ENCODE measurements at places on chromosomes 1 and 21.

DNA sequence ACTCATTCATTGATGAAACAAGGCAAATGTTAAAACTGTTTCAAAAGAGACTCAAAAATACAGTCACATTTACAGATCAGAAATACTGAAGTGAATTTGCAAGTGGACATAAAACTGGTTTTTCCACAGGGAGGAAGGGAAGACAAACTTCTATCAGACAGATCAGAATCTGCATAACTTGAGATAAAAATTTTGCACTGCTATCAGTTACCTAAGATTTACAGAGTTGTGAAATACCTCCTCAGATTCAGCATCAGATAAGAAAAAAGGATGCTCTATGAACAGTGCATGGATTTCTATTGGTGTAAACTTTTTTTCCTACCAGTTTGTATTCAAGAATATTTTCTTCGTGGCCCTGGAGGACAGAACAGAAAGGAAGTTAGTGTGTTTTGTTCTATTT lies 575.4 kb downstream of the RWDD3 start:
- no peak for DNase-seq

DNA sequence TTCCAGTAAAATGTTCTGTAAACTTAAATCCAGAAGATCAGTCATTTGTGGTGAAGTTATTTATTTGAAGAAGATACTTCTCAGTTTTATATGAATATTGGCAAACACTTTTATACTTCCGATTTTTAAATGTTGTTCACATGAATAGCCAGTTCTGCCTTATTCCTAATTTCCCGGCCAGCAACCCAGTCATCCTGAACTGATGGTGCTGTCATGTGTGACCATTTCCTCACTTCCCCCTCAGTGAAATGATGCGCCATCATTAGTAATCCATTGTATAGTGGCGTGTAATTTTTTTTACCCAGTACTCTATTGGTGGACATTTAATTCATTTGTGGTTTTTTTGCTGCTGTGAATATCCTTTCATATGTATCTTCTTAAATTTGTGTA lies 16.4 kb downstream of the GPSM2 start:
- DNase-seq, result no peak

DNA sequence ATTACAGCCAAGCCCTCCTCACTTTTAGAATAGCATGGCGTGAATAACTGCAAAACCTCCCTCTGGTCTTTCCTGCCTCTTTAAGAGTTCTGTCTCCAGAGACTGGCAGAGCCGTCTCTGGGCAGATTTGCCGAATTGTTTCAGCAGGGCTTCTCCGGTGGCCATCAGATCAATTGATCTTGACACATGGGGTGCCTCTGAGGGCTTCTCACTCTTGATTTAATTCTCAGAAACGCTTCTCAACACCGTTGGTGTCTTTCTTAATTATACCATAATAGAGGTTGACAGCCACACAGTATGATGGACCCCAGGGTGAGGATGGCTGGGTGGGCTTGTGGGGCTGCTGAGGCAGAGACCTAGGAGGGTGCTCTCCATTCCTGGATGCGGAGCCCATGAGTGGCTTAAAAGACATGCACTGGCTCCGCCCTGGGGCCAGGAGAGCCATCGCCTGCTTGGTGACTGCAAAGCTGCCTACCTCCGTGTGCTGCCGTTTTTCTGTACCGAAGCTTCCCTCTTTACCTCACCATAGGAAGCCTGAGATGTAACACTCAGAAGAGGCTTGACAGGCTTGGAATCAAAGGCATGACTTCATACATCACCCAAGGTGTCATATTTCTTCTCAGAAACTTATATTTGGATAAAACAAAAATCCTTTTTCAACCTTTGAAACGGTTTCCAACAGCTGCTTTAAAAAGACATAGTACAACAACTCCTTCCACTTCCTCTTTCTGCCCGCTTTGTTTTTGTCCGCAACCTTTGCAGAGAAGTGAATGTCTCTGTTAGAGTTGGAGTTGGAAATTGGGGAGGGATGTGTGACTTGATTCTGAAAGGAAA lies 82.9 kb downstream of the GALNT2 start:
- DNase-seq, result no peak

GRCh38 chr1:38004284-38005108 lies 818 bp downstream of the FHL3 start:
- no peak for DNase-seq

DNA sequence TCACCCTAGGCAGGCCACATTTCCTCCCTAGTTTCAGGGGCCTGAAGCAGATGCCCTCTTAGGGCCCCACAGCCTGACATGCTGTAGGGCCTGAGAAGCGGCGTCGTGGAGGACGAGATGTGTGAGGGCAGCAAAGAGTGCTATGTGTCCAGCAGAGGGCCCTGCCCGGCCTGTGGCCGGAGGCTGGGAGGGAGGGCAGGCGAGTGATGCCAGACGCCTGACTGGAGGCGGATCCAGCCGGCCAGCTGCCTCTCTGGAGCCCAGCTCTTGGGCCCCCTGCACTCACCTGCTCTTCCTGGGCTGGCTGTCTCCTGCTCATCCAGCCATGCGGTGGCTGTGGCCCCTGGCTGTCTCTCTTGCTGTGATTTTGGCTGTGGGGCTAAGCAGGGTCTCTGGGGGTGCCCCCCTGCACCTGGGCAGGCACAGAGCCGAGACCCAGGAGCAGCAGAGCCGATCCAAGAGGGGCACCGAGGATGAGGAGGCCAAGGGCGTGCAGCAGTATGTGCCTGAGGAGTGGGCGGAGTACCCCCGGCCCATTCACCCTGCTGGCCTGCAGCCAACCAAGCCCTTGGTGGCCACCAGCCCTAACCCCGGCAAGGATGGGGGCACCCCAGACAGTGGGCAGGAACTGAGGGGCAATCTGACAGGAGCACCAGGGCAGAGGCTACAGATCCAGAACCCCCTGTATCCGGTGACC lies at the start of gene GPR37L1:
GPR37L1 (plus strand) TSS at position 279 of the 697 bp plus-strand sequence; CDS start at position 326, 47 bp downstream.
- DNase-seq, result no peak

- no peak for DNase-seq
Observed at GRCh38 chr1:229896861-229897260, 170.2 kb upstream of the GALNT2 start.

DNA sequence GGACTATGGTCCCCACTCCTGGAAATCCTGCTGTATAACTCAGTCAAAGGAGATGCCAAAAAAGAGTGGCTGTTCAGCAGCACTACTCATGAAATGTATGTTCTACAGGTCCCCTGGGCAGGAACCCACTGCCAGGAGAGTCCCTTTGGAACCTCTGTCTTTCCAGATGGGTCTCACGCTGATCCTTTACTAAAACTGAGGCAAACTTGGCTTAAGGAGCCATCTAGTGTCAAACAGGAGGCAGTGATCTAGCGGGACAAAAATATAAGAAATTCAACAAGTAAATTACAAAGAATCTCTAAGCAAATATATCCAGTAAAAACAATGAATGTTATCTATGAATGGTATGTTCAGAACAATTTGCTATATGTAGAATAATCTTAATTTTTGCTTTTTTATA lies 80.5 kb upstream of the PRMT6 start:
- DNase-seq, result no peak

DNA sequence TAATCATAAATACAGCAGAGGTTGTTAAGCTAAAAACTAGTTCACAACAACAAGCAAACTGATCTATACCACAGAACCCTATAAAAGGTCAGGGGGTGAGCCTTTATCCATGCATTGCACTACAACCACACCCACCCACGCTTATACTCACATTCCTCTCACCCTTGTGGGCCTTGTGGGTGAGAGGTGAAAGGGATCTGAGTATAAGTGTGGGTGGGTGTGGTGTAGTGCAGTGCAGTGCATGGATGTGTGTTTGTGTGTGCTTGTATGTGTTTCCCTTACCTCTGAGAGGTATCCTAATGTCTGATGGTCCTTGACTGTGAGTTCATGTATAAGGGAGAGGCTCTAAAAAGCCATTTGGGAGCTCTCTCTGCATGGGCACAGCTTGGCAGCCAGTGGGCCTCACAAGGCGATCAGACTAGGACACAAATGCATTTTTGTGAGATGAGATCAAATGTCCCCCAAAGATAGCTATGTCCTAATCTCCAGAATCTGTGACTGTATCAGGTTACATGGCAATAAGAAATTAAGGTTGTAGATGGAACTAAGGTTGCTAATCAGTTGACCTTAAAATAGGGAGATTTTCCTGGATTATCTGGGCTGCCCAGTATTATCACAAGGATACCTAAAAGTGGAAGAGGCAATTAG lies 95.5 kb upstream of the DPT start:
- DNase-seq, result no peak

DNA sequence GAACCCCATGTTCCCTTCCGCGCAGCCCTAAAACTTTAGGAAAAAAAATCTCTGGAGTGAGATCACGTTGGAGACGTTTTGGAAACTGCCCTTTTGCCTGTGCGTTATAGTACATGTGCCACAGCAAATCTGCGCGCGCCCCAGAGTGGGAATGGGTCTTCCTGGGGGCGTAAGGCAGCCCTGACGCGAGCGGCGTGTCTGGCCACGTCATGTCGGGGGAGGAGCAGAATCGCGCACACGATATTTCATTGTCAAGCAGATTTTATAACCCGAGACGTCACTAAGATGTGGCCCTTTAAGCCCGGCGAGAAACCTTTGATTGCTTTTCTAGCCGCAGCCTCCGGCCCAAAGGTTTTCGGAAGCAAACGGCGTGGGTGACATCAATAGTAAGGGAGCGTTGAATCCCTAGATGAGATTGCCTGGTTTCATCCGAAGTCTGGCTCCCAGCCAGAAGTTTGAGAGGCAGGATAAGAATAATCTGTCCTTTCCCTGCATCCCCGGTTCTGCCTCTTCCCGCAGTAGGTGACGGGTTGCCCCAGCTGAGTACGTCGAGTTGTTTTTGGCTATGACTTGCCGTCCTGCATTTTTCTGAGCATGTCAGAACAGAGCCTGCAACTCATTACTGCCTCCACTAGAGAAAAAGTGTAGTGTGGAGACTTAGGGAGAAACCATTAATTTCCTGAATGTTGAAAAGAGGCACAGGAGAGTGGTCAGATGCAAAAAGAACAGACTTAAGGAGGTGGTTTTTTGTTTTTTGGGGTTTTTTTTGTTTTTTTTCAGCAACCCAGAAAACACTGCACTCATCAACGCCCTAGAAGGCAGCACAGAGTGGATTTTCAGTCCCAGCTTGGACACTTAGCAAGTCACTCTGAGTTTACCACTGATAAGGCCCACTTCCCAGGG lies 817 bp upstream of the PMVK start:
- DNase-seq, result no peak

GRCh38 chr1:204791453-204792353 lies 79.0 kb upstream of the NFASC start:
- DNase-seq, result no peak

DNA sequence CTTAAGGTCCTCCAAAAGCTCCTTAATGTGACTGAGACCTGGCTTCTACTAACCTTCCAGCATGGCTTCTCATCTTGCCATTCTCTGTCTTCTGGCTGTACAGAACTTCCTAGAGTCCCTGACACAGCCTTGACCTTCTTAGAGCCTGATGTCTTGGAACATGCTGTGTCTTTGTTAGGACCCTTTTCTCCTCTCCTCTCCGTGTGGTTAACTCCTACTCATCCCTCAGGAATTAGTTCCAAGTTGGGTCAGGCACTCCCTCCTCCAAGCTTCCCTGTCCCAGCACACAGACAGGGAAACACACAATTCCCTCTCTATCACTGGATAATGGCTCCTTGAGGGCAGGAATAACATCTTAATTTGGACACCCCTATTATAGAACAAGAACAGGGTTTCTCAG lies 275.4 kb upstream of the USP24 start:
- no peak for DNase-seq

Data from cortex of kidney (tissue), 1 donor.